Activated T-helper 1 cell treated with anti-CD3 and anti-CD28 coated beads, Interleukin-12 subunit alpha, Interleukin-12 subunit beta, Interleukin-2, Interleukin-4 antibody, amounts not matched to agents 30 ng/mL and 10 ng/mL and 1 ng/mL, durations not matched to agents 14 hours and 24 hours and 36 hours (primary cell): ENCODE measurements at places on chromosomes 5 and 9. TPM values are rescaled to one million over a fixed set of nuclear protein-coding genes. Genes with fewer than 3 reads are reported as not detected.

GRCh38 chr5:35046774-35047173 is 975 bp downstream of the AGXT2 start:
- H3K36me3 ChIP-seq: no peaks in the 10 kb centered on the region
- H3K4me3 ChIP-seq: no peak overlapping the region
- H3K27me3 ChIP-seq: peaks cover 6% of the 10 kb centered on the region

DNA sequence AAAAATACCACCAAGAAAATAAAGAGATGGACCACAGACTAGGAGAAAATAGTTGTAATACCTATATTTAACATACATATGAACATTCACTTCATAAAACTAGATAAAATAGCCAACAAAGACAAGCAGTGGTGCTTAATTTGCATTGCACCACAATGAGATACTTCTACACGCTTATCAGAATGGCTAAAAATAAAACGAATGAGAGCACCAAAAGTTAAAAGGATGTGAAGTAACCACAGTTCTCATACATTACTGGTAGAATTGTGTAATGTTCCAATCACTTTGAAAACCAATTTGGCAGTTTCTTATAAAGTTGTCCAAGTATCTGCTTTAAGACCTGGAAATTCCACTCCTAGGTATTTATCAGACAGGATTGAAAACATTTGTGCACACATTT is 198.9 kb upstream of the SGCD start:
- no peak overlapping the region for H3K4me3 ChIP-seq
- DNase-seq: no peak
- H3K4me1 ChIP-seq: no peaks in the 10 kb centered on the region
- H3K27ac ChIP-seq: no peak overlapping the region
- H3K27me3 ChIP-seq: no peaks in the 10 kb centered on the region

- H3K27ac ChIP-seq: no peak overlapping the region
- peaks cover 9% of the 10 kb centered on the region for H3K4me1 ChIP-seq
- H3K36me3 ChIP-seq: no peaks in the 10 kb centered on the region
Observed at GRCh38 chr9:93300585-93301081, 116.7 kb downstream of the WNK2 start.

- no peaks in the 10 kb centered on the region for H3K4me1 ChIP-seq
- no peaks in the 10 kb centered on the region for H3K27me3 ChIP-seq
- H3K4me3 ChIP-seq: no peak overlapping the region
- no peak overlapping the region for H3K27ac ChIP-seq
- H3K36me3 ChIP-seq: no peaks in the 10 kb centered on the region
- no peak for DNase-seq
Observed at GRCh38 chr9:116080561-116080960, 73.0 kb upstream of the PAPPA start.

PLPPR1 gene
- total RNA-seq: not detected in 2 replicates
